ENCODE measurements at places on chromosomes 16 and 17. TPM values are rescaled to one million over a fixed set of nuclear protein-coding genes. Genes with fewer than 3 reads are reported as not detected.

The CASKIN1 gene
- 1.0 TPM for total RNA-seq

The SLFN14 gene
- total RNA-seq: not detected

The ADAMTS18 gene
- total RNA-seq: not detected

The CDRT15L2 gene
- not detected for total RNA-seq

The TMEM100 gene
- not detected for total RNA-seq

The EIF3CL gene
- total RNA-seq: 169 TPM

The CX3CL1 gene
- not detected for total RNA-seq

The BCKDK gene
- 47.5 TPM for total RNA-seq

The CD300LB gene
- not detected for total RNA-seq

The MYADML2 gene
- not detected for total RNA-seq

All from activated T-helper 2 cell treated with anti-CD3 and anti-CD28 coated beads, Interferon-gamma antibody, Interleukin-2, Interleukin-4, amounts not matched to agents 10 μg/mL and 5 μg/mL and 100 μg/mL, durations not matched to agents 14 hours and 24 hours and 36 hours (primary cell).